Vagina (tissue), 2 donors: ENCODE measurements at places on chromosomes 12 and 14. TPM values are rescaled to one million over a fixed set of nuclear protein-coding genes. Genes with fewer than 3 reads are reported as not detected.

DNA sequence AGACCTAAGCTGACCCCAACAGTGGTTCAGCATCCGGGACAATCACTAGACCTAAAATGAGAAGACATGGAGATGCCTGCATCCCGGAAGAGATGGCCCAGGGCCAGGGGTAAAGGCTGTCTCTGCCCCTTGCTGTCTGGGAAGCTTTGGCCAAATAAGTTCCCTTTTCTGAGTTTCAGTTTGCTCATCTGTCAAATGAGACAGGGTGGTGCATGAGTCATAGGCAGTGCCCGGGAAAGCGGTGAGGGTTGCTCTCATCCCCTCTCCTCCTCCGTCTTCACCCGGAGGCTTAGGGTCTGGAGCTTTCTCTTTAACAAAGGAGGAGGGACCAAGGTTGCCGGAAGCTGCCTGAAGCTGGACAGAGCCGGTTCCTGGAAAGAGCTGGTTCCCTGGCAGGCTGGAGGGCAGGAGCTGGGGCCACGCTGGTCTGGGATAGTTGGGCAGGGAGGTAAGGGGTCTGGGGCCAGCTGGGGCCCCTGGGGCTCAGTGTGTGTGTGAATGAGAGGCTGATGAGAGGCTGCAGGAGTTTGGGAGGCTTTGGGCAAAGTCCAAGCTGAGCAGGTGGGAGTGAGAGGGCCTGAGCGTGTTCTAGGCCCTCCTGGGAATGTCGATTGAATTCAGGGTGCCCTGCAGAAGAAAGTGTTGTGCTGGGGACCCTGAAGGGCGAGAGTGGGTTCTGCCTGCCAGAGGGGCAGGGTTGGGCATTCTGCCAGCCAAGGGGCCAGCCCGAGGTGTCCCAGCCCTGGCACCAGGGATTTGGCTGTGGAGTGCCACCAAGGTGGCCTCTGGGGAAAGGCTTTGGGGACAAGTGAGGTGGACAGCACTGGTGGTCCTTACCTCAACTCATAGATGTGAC is at the start of gene SDSL:
SDSL (plus strand) TSS at position 351 of the 856 bp plus-strand sequence. CDS start 5,603 bp downstream, outside the sequence.
- DNase-seq, result no peak

- no peak for DNase-seq
These were observed 68.8 kb upstream of the RTL1 start for GRCh38 chr14:100972118-100972897.

LBHD2 gene
- total RNA-seq, result not detected

CLMN gene
- total RNA-seq, result 19.6 TPM

ITGA7 gene
- total RNA-seq, result 23.6 TPM

DNA sequence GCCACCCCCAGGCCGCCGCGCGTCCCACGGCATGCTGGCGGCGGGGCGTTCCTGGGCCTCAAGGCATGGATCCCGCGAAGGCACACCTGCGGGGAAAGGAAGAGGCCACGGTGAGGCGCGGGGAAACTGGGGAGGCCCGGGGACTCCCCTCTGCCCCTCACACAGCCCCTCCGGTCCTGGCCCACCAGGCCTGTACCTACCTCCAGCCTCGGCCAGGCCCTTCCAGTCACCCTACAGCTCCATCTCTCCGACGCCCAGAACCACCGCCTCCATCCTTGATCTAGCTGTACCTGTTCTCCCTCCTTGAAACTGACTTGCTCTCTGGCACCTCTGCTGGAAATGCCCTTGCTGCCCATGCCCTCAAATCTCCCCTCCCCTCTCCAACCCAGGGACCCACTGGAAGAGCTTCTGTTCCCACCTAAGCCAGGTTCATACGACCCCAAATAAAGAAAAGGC is 1.7 kb downstream of the ANKRD9 start:
- no peak for DNase-seq

DNA sequence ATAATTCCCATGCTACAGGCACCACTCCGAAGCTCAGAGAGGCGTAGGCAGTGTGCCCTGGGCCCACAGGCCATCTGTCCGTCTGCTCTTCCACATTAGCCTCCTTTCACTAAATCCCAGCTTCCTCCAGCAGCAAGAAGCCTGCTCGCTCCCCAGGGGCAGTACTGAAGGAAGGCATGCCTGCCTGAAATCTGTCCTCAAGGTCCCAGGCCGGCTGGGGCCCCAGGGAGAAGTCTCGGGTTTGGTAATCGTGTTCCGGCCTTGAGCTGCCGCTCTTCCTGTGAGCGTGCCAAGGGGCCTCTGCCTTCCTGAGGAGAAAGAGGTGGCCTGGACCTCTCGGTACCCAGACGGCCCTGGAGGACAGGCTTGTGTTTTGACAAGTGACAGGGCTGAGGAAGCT is 15.2 kb upstream of the DLK1 start:
- no peak for DNase-seq

PRH2 gene
- not detected for total RNA-seq

- DNase-seq, result no peak
These were observed 21.9 kb downstream of the CLEC9A start for GRCh38 chr12:10052193-10052913.

- no peak for DNase-seq
These were observed 428.1 kb downstream of the MED13L start for GRCh38 chr12:115849262-115849943.

DNA sequence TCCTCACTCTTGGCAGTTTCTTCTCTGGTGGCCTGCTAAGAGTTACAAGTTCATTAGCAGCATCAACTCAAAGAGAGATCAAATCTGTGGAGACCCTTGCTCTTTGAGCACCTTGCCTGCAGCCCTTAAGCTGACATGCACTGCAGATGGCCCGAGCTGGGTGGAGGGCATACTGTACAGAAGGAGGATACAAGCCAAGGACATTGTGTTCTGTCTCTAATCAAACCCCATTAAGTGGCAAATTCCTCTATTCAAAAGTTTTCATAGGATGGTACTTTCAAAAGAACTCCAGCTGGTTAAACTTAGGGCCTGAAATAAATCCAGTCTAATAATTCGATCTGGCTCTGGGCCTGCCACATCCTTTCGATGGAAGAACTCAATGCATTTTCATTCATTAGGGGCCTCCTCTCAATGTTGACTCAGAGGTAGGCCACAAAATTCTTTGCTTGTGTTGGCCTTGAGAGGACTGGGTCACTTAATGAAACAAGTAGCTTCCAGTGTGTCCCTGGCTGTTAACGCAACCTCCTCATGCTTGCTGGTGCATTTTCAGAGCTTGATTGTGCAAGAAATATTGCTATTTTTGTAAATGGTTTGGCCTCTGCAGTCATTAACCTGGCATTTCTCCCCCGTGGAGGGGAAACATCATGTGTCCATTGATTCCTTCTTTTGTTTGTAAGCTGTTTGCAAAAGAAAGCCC is 318.2 kb downstream of the NUAK1 start:
- DNase-seq, result no peak

TMEM233 gene
- 0.49 TPM for total RNA-seq

GRCh38 chr14:23881282-23881681 is 72.3 kb upstream of the DHRS4 start:
- DNase-seq, result no peak

- DNase-seq, result no peak
These were observed 33.0 kb downstream of the E2F7 start for GRCh38 chr12:77032406-77032805.

- no peak for DNase-seq
These were observed 19.7 kb upstream of the TDRD9 start for GRCh38 chr14:103908580-103908979.

GRCh38 chr12:15601210-15601800 is 187.9 kb downstream of the EPS8 start:
- DNase-seq, result no peak

CNTN1 gene
- 15.2 TPM for total RNA-seq

GRCh38 chr12:1838205-1838993 is 18.0 kb downstream of the LRTM2 start:
- no peak for DNase-seq

- no peak for DNase-seq
These were observed 51.1 kb downstream of the SLC38A1 start for GRCh38 chr12:46217541-46218321.

DNA sequence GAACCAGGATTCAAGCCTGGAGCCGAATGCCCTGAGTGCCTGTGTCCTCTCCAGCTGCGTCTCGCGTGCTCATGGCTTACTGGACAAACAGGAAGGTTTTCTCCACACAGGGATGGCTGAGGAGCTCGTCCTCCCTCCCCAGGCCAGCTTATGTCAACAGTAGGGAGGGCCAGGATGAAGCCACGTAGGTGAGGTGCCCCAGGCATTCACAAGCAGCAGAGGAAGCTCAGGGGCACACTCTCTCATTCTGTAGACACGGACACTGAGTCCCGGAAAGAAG is 49.3 kb downstream of the TRPV4 start:
- no peak for DNase-seq

DNA sequence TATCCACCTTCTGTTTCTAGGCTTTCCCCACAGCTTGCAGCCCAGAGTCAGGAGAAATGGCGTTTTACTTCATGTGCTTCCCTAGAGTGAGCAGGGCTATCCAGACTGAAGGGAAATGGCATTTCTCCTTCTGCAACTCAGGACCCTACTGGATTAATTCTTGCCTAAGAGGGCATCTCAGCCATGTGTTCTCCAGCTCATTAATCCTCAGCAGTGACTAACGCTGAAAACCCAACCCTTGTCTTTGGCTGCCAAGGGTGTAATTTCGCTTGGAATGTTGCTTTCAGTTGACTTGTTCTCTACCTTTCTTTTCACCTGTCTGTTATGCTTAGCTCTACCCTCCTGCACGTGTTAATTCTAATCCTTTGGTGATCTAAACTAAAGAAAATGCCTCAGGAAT is 21.0 kb upstream of the EMP1 start:
- DNase-seq, result peak; percentile 52

DNA sequence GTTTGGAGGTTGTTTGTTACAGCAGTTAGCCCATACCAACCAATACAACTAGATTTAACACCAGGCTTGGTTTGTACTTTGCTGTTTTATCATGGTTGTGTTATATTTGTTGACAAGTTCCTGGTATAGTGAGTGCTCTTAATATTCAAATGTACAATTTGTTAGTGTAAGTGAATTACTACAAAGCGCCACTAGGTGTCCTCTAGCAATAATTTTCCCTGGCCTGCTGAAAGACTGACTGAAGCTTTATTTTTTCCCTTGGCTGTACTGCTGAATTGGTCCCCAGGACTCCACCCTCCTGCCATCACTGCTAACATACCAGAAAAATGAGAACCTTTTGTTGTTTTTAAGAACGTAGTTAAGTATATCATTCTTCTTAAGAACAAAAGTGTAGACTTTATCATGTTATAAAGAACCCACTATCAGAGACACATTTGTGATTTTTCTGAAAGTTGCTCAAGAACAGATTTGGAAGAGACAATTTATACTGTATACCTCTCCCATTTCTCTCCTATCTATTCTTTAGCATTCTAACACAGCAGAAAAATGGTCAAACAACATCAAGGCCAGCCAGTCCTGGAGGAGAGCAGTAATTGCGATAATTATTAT is 75.3 kb upstream of the FAR2 start:
- DNase-seq, result no peak

- DNase-seq, result no peak
These were observed 1102.2 kb downstream of the TRHDE start for GRCh38 chr12:73374360-73374759.
